HS-5 (cell line): ENCODE measurements at places on chromosomes 11 and 22.

DNA sequence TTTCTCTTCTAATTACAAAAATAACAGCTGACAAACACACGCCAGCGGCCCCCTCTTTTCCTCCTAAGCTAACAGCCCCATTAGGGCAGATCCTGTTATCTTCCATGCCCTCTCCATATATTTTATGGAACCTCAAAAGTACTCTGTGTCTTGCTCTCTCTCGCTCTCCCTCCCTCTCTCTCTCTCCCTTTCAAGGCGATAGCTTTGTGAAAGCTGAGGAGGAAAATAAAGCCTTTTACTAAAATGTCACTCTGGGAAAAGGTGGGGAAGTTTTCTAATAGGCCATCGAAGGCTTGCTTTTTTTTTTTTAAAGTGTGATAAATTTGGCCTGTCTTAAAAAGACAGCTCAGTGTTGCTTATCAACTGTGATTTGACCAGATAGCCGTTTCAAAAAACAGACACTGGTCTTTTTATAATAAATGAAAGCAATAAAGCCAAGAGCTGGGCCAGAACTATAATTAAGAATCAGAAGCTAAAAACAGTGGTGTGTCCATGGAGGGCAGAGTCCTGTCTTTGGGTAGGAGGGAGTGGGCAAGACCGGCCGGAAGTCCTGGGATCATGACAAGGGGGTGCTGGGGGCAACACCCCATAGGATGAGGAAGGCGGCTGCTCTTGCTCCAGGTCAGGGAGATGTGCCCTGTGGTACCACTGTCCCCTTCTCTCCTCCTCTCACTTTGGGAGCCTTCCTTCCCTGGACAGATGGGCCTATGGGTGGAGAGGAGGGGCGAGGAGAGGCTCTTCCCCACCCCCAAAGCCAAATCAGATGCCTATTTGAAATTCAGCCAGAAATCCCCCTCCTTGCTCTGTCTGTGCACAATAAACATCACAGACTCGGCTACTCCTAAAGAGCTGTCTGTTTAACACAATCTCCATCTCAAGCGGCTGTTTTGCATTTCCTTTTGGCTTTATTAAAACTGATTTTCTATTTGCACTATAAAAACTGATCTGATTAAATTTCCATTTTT, 267.2 kb downstream of the BUD13 start:
- no peak for DNase-seq

DNA sequence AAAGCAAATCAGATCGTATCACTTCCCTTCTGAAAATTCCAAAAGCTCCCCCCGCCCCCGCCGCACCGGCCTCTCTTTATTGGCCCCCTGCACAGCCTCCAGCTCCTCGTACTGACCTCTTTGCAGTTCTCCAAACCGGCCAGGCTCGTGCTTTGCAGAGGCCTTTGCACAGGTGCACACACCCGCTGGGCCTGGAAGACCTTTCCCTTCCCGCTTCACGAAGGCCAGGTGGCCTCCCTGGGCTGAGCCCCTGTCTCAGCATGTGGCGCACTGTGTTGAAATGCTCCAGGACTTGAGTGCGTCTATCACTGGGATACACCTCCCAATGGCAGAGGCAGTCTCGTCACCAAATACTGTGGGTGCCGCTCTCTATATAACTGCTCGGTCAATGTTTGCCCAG, 13.2 kb upstream of the ADA2 start:
- DNase-seq, result no peak

- DNase-seq, result no peak
These were observed 48.5 kb downstream of the CSNK2A3 start for GRCh38 chr11:11304550-11304949.

GRCh38 chr11:103648670-103649400, 387.6 kb upstream of the DDI1 start:
- DNase-seq, result no peak

DNA sequence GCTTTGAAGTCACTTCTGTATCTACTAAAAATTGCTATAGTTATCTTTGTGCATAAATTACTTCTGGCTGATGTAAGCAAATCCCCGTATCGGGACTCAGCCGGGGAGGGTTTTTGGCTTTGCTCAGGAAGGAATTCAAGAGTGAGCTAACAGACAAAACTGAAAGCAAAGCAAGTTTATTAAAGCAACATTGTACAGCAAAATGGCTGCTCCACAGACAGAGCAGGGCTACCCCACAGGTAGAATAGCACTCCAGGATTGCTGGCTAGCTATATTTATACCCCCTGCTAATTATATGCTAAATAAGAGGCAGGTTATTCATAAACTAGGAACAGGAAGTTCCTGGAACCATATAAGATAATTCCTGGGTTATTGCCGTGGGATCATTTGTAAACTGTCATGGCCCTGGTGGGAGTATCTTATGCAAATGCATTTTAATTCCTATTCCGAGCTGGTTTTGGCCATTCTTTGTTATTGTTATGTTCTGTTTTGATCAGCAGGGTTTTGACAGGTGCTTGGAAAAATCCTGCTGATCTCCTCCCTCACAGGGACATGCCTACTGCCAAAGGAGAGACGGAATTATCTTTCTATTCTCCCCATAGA, 15.2 kb downstream of the MIF start:
- no peak for DNase-seq

DNA sequence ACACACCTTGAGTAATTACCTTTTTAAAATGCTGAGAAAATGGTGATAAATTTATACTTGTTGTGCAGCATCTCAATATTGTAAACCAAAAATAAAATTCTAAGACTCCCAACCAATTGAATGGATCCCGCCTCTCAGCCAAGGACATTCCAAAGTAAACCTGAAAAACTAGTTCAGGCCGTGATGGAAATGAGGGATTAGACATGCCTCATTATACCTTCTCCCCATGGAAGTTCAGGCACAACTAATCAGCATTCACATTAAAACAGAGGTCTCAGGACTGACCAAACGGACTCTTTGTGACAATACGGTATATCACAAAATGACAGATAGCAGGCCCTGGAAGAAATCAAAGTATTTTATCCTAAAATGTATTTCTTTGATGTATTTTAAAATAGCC, 907.4 kb upstream of the RAG2 start:
- DNase-seq, result no peak

DNA sequence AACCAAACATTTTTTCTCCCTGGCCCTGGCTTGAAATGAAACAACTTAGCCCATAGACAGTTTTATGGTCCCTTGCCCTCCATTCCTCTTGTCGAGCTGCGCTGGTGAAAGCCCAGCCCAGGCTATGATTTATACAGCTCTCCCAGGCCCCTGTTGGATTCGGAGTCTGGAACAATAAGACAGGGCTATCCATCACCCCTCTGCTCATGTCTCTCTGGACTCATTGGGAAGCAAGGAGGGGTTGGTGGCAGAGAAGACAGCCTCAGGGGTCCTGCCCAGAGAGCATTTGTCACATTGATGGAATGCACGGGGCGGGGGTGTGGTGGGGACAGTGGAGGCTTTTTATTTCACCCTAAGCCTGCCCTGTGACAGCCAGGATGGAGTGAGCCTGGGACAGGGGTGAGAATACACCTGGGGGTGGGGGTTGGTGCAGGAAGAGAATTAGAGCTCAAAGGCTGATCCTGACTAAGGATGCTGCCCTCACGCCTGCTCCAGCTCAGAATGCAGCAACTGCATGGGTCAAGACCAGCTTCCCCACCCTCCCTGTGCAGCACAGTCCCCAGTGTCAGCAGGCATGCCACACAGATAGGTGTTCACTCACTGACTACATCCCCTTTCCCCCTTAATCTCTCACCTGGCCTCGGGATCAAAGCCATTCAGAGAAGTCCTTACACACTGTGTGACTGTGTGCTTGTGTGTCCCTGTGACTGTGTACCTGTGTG, 10.0 kb upstream of the PKNOX2 start:
- DNase-seq, result no peak

DNA sequence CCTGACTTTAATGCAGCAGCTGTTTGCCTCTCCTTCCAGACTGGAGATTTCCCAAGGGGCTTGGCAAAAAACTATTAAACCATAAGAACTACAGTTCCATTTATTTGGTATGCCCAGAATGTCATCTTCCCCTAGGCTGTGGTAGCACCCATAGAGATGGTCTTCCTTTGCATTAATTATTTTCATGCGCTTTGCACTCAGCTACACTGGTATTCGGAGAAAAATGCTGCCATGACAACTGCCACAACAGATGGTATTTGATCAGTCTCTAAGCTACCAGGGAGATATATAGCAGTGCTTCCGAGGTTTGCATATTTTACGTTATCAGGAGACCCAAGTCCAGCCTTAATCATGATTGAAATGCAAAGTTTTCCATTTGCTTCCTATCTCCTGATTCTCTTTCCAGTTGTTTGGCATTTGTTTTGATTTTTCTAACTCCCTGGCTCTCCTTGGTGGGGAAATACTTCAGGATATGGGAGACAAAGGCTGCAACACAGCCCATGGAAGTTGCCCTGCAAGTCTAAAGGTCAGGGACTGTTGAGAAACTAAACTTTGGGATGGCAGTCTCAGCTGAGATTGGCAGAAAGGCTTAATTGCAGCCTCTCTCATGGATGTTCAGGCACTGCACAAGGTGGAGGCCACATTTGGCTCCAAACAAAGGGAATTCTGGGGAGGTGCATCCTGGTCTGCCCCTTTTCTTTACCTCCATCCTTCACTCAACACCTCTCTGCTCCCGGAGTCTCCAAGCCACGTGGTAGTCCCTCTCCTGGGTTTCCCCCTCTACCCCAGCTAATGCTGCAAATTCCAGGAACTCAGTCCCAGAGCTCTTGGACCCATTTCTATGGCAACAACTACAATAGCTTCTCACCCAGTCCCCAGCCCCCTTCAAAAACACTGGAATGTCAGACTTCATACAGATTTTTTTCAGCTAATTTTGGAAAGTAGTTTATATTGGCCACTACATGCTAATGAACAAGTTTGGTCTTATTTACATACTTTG, 151.8 kb downstream of the NAV2 start:
- no peak for DNase-seq

- no peak for DNase-seq
These were observed 925.1 kb upstream of the TENM4 start for GRCh38 chr11:80365980-80366379.
